ENCODE measurements at places on chromosomes 3 and 15. TPM values are rescaled to one million over a fixed set of nuclear protein-coding genes. Genes with fewer than 3 reads are reported as not detected.

The ADCY5 gene
- 0.14 TPM for polyA plus RNA-seq

The GOLGA6D gene
- polyA plus RNA-seq: not detected

The IGSF10 gene
- polyA plus RNA-seq: 0.03 TPM

The ADIPOQ gene
- polyA plus RNA-seq: not detected

The CADPS gene
- polyA plus RNA-seq: not detected

The CACNA2D2 gene
- 0.11 TPM for polyA plus RNA-seq

The SLC12A1 gene
- polyA plus RNA-seq: not detected

The SAMD7 gene
- polyA plus RNA-seq: not detected

The GOLGA8T gene
- not detected for polyA plus RNA-seq

The PIGB gene
- 9.2 TPM for polyA plus RNA-seq

The BFSP2 gene
- polyA plus RNA-seq: not detected

The MOBP gene
- polyA plus RNA-seq: not detected

The P2RY1 gene
- not detected for polyA plus RNA-seq

The ALDH1L1 gene
- not detected for polyA plus RNA-seq

The SLITRK3 gene
- not detected for polyA plus RNA-seq

The TMEM207 gene
- not detected for polyA plus RNA-seq

The STRA6 gene
- 0.14 TPM for polyA plus RNA-seq

The DUOX2 gene
- not detected for polyA plus RNA-seq

The RUVBL1 gene
- 75.2 TPM for polyA plus RNA-seq

The ST8SIA2 gene
- polyA plus RNA-seq: not detected

The SLC38A3 gene
- polyA plus RNA-seq: 0.36 TPM

The CFAP100 gene
- polyA plus RNA-seq: not detected

The MORC1 gene
- not detected for polyA plus RNA-seq

The CDCP1 gene
- 3.8 TPM for polyA plus RNA-seq

The GOLGA8H gene
- polyA plus RNA-seq: not detected

The RBP2 gene
- not detected for polyA plus RNA-seq

The PARP9 gene
- polyA plus RNA-seq: 6.7 TPM

The TGM5 gene
- polyA plus RNA-seq: not detected

The FSTL1 gene
- polyA plus RNA-seq: 916 TPM

The COL6A5 gene
- polyA plus RNA-seq: not detected

The SERPINI2 gene
- polyA plus RNA-seq: not detected

The TMEM158 gene
- 16.4 TPM for polyA plus RNA-seq

The ULK3 gene
- polyA plus RNA-seq: 22.7 TPM

The RARRES1 gene
- 2.6 TPM for polyA plus RNA-seq

The PRR20G gene
- polyA plus RNA-seq: not detected

The TMCO5A gene
- not detected for polyA plus RNA-seq

The CDHR4 gene
- polyA plus RNA-seq: not detected

The GMNC gene
- polyA plus RNA-seq: 0.16 TPM

The PRTG gene
- polyA plus RNA-seq: 0.89 TPM

The CLDN1 gene
- polyA plus RNA-seq: 7.3 TPM

The CD200R1 gene
- polyA plus RNA-seq: 0.05 TPM

The SERINC4 gene
- polyA plus RNA-seq: not detected

The RNU5B-1 gene
- not detected for polyA plus RNA-seq

The SEMA3F gene
- 23.3 TPM for polyA plus RNA-seq

The GABRR3 gene
- not detected for polyA plus RNA-seq

The NTRK3 gene
- polyA plus RNA-seq: 0.01 TPM

The DAZL gene
- not detected for polyA plus RNA-seq

The THOC7 gene
- polyA plus RNA-seq: 55.9 TPM

The PRSS50 gene
- not detected for polyA plus RNA-seq

All from IMR-90 (cell line).